ENCODE measurements at places on chromosomes 6 and 20. TPM values are rescaled to one million over a fixed set of nuclear protein-coding genes. Genes with fewer than 3 reads are reported as not detected.

GRCh38 chr20:47354464-47354713 is 2.1 kb downstream of the ZMYND8 start:
- no peak for ATAC-seq

GRCh38 chr20:41330343-41330720 is 10.3 kb upstream of the LPIN3 start:
- no peak for ATAC-seq

SERINC1 gene
- 46.0 TPM for total RNA-seq

- ATAC-seq, result no peak
Observed at GRCh38 chr6:157496534-157497095, 115.6 kb downstream of the ZDHHC14 start.

DNA sequence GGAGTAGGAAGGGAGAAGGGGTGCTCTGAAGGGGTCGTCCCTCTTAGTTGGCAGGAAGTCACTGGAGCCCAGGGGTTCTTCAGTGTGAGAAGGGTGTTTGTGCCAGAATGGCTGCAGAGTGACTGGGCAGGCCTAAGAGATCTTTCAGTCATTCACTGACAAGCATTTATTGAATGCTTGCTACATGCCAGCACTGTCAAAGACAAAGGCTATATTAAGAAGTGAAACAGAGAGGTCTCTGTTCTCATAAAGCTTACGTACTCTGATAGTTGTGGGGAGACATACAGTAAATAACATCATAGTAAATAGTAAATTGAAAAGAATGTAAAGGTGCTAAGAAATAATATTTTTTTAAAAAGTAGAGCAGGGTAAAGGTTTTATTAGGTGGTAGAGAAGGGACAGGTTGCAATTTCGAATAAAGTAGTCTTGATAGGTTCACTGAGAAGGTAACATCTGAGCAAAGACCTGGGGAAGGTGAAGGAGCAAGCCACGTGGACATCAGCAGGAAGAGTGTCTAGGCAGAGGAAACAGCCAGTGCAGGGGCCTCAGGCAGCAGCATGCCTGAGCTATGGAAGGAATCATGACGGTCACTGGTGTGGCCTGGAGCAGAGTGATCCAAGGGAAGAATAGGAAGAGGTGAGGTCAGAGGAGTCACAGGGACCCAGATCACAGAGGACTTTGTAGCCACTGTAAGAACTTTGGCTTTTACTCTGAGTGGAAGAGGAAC is 36.3 kb upstream of the RNF8 start:
- ATAC-seq, result no peak

All from esophagus mucosa (tissue), 1 donor.